ENCODE measurements at places on chromosomes 7 and 10.

GRCh38 chr7:92723943-92724342 is 112.4 kb downstream of the CDK6 start:
- DNase-seq, result no peak

DNA sequence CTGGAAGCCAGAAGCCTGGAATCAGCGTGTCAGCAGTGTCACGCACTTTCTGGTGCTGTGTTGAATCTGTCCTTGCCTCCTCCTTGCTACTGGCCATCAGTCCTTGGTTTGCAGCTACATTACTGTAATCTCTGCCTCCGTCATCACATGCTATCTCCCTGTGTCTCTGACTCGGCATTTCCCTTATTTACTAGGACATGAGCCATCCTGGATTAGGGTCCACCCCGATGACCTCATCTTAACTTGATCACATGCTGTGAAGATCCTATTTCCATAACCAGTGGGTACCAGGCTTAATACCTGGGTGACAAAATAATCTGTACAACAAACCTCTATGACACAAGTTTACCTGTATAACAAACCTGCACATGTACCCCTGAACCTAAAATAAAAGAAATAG is 518.0 kb upstream of the KLF6 start:
- no peak for DNase-seq

- DNase-seq, result no peak
Measured at GRCh38 chr10:31623947-31624346, 304.7 kb downstream of the ARHGAP12 start.

DNA sequence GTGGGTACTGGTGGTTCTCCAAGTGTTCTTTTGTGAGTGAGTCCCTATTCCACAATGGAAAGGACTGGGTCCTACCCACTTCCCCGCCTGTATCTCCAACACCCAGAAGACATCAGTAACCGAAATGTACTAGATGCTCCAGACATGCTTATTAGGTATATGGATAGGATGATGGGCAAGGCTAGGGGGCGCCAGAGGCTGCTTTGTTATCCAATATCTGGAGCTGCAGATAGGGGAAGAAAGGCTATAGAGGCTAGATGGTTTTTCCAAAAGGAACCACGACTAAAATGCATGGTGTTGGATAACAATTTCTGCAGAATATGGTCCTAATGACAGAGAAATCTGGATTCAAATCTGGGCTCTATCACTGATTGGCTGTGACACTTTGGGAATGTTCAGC is 56.2 kb upstream of the TM9SF3 start:
- peak; percentile 50 for DNase-seq

- no peak for DNase-seq
Measured at GRCh38 chr7:29146888-29147609, 712 bp upstream of the CPVL start.

GRCh38 chr7:43784030-43784584 is 25.6 kb downstream of the BLVRA start:
- no peak for DNase-seq

All from spinal cord (tissue), 10 donors.